ENCODE measurements at places on chromosomes 5 and 9. TPM values are rescaled to one million over a fixed set of nuclear protein-coding genes. Genes with fewer than 3 reads are reported as not detected.

TRIP13 gene
- 5.7 TPM for total RNA-seq

C9orf50 gene
- total RNA-seq = not detected

SLC6A18 gene
- not detected for total RNA-seq

DNA sequence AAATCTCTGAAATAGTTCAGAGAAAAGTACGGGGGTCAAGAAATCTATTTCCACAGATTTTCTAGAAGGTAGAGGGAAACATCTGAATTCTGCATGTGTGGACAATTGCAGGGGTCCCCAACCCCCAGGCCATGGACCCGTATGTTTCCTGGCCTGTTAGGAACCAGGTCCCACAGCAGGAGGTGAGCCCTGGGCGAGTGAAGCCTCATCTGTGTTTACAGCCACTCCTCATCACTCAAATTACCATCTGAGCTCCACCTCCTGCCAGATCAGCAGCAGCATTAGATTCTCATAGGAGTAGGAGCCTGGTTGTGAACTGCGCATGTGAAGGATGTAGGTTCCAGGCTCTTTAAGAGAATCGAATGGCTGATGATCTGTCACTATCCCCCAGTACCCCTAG is 200.5 kb upstream of the EDIL3 start:
- no peak for DNase-seq

GRCh38 chr9:129237803-129238202 is 59.7 kb upstream of the IER5L start:
- DNase-seq = no peak

Measured in muscle of leg (tissue), 16 donors.